Muscle of arm (tissue), 14 donors: ENCODE measurements at places on chromosomes 7 and 10. TPM values are rescaled to one million over a fixed set of nuclear protein-coding genes. Genes with fewer than 3 reads are reported as not detected.
A peak's percentile ranks its signal among the peaks of the same experiment; 100 is the strongest.

Gene PAX4
- polyA plus RNA-seq = not detected

DNA sequence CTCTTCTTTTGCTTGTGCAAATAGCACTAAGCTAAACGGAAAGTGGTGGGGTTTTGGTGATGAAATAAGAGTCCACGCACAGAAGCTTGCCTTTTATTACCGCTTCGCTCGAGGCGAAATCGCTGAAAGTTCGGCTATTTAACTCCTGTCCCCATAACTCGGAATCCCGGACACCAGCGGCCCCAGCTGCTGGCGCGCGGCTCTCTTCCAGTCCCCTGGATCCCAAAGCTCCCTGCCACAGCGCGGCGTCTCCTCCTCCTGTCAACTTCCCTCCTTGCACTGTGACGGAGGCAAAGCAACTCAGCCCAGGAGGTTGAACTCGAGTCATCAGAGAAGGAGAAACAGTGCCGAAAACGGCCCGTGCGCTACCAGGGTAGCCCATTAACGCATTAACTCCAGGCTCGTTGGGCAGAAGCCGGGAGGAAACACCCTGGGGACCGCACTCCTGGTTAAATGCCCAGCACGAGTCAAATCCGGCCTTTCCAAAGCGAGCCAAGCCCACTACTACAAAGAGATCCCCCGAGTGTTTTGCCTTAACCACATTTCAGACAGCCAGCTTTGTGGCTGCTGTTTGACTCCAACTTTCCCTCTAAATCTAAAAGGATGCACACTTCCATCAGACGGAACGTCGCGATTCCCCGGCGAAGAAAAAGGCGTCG is 1.3 kb downstream of the SEMA3D start:
- peak; percentile 85 for DNase-seq

Gene GSTO2
- 0.86 TPM for polyA plus RNA-seq

DNA sequence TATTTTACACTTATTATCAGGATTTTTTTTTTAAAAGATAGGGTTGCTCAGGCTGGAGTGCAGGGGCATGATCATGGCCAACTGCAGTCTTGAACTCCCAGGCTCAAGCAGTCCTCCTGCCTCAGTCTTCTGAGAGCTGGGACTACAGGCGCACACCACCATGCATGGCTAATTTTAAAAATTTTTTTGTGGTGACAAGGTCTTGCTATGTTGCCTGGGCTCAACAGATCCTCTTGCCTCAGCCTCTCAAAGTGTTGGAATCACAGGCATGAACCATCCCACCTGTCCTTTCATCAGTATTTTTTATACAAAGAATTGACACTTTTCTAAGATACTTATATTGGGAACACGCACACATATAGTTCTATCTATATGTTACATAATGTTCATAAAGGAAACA is 99.3 kb downstream of the PIP4K2A start:
- DNase-seq = no peak

GRCh38 chr7:46603780-46604179 is 682.7 kb upstream of the IGFBP3 start:
- no peak for DNase-seq

DNA sequence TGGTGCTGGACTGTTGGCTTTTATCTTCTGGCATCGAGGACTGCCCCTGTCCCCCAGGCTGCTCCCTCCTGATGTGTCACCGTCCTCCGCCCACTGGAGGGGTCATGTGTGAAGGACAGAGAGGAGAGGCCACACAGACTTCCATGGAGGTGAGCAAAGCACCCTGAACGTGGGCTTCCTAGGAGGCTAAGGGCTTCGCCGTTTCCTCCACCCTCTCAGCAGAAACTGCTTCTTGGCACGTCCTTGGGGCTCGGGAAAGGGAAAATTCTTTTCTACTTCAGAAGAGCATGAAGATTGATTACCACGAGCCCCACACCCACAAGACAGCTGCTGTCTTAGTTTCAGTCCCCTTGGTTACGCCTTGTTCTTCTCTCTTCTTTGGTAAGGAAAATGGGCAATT is 218.2 kb downstream of the CCDC3 start:
- peak; percentile 57 for DNase-seq

GRCh38 chr7:132030883-132031282 is 474.5 kb upstream of the PODXL start:
- no peak for DNase-seq

DNA sequence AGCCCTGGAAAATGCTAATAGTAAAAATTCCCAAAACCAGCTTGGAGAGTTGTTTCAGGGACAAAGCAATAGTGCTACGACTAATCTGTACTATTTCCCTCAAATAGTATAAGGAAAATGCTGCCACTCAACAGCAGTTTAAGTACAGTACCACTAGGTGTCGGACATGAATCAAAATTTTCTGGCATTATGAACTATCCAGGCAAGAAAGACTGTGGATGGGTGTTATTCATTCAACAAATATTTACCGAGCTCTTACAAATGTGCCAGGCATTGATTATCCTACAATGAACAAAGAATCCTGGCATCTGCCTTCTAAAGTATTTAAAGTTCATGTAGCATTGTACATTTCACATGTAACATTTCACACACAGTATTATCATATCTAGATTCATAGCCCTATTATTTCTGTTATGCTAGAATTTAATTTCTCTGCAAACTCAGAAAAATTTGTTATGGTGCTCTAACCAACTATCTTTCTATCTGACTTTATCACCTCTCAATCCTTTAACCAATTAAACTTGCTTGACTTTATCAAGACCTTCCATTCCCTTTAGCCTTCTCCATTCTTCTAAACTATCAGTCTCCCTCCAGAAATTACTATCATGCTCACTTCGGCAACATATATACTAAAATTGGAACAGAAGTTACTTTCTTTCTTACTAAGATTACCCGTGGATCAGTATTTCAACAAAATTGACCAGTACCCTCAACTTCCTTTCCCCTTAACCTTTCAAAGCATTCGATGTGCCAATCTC is 80.6 kb downstream of the ARHGAP21 start:
- peak; percentile 63 for DNase-seq

GRCh38 chr7:99693427-99694200 is 13.8 kb upstream of the CYP3A5 start:
- no peak for DNase-seq

Gene IFRD1
- polyA plus RNA-seq = 32.6 TPM

DNA sequence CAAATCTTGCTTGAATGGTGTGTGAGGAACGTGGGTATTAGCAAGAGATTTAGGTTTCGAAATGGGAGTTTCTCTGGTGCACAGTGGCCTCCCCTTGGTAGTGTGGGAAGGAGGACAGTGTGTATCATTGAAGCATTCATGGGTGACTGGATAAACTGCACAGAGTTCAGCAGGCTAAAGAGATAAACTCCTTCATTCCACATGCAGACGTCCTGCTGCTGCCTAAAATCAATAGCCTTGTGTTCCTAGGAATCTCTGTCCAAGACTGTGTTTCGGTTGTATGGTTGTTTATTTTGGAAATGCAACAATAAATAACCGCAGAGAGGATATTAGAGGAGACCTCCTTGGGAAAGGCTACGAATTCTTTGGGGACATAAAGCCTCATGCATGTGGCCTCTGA is 100.9 kb upstream of the FAM171A1 start:
- no peak for DNase-seq

DNA sequence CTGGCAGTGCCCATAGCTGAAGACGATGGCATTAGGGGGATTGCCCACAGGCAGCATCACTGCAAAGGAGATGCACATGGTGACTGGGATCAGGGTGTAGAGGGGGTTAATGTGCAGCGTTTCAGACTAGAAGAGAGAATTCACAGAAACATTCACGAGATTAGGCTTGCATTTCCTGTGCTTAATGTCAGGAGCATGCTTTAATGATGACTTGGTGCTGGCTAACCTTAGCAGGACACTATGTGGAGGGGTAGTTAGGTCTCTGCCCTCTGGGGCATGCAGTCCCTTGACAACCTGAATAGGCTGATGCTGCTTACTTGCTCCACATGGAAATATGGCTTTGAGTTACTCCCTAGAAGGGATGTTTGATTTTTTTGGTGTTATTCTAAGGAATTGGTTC is 21.8 kb downstream of the STMP1 start:
- no peak for DNase-seq

Gene CYP3A4
- polyA plus RNA-seq = 0.08 TPM

DNA sequence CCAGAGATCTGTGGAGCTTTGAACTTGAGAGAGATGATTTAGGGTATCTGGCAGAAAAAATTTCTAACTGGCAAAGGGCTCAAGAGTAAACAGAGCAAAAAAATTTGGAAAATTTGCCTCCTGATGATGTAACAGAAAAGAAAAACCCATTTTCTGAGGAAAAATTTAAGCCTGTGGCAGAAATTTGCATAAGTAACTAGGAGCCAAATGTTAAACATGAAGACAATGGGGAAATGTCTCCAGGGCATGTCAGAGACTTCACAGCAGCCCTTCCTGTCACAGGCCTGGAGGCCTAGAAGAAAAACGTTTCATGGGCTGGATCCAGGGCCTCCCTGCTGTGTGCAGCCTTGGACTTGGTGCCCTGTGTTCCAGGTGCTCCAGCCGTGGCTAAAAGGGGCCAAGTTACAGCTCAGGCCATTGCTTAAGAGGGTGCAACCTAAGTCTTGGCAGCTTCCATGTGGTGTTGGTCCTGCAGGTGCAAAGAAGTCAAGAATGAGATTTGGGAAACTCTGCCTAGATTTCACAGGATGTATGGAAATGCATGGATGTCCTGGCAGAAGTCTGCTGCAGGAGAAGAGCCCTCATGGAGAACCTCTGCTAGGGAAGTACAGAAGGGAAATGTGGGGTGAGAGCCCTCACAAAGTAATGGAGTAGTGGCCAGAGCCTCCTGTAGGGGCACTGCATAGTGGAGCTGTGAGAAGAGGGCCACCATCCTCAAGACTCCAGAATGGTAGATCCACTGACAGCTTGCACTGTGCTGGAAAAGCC is 8.1 kb downstream of the SEMA3D start:
- no peak for DNase-seq

Gene PTF1A
- not detected for polyA plus RNA-seq

Gene CDHR3
- polyA plus RNA-seq = 9.2 TPM

GRCh38 chr7:112869111-112869774 is 79.0 kb upstream of the TMEM168 start:
- no peak for DNase-seq

Gene SLC26A3
- not detected for polyA plus RNA-seq

DNA sequence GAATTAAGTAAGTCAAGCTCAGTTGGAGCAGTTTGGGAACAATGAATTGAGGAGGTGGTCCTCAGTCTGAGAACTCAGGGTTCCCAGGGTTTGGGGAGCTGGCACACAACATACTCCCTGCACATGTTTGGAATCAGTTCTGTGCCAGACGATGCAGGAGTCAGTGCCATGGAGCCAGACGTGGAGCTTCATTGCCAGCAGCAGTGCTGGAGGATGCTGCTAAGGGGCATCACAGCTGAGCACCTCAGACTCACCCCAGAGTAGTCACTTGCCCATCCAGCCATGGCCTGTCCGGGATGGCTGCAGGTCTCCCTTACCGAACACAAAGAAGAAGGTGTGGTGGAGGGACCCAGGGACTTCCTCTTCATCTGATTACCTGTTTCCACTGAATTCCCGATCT is 7.9 kb downstream of the GIMAP5 start:
- no peak for DNase-seq

Gene ASIC3
- 3.4 TPM for polyA plus RNA-seq

Gene AASS
- polyA plus RNA-seq = 29.8 TPM

DNA sequence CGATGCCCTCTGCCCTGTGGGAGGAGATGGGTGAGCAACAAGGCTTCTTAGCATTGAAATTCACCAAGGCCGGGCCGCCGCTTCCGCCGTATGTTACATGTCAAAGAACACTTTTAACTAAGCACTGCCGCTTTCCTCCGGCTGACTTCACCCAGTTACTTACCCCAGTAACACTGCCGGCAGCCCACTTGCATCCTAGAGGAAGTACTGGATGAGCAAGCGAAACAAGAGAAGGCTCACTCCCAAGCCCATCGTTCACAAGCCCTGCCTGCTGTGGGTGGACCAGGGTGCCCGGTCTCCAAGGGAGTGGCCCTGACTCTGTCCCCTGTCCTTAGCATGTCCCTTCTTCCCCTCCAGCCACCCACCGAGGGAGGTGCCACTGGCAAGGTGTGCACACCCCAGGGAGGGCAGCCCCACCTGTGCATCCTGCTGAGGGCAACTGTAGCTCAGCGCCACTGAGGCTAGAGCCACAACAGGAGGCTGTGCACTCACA is 73.1 kb upstream of the EBF3 start:
- no peak for DNase-seq

- peak; percentile 14 for DNase-seq
Observed at GRCh38 chr10:98267069-98267893, 713 bp downstream of the LOXL4 start.

Gene SEMA3A
- polyA plus RNA-seq = 24.9 TPM

DNA sequence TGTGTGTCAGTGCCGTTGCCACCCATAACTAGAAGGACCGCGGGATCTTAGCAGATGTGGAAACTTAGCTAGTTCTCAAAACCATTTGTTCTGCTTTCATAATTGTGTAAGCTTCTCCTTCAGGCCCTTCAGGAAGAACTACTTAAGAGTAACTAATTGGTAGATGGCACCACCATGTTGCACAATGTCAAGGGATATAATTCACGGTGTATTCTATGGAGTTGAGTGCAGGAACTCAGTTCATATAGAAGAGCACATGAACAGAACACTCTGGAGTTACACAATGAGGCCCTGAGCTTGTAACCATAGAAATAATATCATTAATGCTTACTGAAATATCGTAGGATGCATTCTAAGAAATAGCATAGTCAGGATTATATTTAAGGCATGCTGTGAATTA is 126.5 kb upstream of the GAD2 start:
- DNase-seq = no peak

- DNase-seq = no peak
Observed at GRCh38 chr10:25017154-25017590, 760 bp downstream of the THNSL1 start.

DNA sequence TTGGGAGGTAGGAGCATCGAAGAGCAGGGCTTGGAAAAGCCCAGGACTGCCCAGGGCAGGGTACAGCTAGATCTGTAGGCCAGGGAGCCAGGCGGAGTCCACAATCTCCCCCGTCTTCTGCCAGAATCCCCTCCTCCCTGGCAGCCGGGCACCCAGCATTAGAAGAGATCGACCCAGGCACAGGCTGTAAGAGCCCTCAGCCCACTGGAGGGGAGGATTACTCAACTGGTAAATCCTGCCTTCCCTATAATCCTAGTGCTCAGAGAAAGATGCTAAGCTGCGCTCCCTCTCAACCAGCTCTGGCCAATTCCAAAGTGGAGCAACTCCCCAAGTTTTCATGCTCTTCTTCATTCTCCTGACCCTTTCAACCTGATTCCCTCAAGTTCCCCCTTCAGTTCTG is 3.2 kb downstream of the SPOCK2 start:
- DNase-seq = no peak

DNA sequence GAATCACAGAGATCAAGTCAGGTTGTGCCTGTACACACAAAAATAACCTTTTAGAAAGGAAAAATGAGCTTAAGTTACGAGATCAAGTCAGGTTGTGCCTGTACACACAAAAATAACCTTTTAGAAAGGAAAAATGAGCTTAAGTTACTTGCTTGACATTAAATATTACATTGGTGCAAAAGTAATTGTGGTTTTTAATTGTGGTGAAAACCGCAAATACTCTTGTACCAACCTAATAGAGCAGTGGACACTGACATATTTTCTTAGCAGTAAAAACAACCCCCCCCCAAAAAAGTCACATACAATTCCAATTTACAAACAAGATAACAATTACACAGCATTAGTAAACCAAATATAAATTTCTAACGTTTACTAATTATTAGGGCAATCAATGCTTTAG is 595.6 kb downstream of the GRM8 start:
- DNase-seq = no peak

- no peak for DNase-seq
Observed at GRCh38 chr10:80598084-80598798, 60.5 kb downstream of the SH2D4B start.

- DNase-seq = no peak
Observed at GRCh38 chr10:131908151-131908550, 7.3 kb downstream of the PPP2R2D start.
